ENCODE measurements at places on chromosomes 16 and 17.

GRCh38 chr16:46573008-46573833 is 48.0 kb downstream of the SHCBP1 start:
- DNase-seq = peak; percentile 12

DNA sequence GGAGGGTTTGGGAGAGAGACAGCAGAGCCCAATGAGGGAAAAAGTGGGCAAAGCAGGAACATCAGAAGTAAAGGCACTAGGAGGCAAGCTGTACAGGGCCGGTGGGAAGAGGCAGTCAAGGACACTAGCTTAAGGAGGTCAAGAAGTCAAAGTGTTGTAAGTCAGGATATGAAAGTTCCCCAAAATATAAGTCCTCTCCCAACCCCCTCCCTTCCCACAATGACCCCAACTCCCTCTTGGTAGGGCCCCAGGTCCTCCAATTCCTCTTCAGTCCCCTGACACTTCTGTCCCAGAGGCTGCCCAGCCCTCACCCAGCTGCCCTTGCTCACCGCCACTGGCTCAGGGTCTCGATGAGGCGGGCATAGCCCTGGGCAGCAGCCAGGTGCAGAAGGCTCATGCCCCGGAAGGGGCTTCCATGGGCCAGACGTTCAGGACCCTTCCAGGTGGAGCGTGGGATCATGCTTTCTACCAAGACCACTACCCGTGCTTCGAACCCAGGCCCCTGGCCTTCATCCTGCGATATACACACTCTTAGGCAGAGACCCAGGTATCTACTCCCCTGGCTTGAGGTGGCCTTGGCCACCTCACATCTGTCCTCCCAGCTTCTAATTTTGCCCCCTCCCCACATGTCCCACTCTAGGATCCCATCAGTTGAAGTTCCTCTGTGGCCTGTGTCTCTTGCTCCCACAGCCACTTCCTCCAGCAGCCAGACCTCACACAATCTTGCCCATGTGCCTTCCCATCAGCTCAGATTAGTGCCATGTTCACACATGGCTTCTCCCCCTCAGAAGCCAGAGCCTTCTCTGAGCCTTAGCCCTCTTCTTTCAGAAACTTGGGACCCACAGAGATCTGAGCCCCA is 5.9 kb upstream of the SPAG7 start:
- DNase-seq = no peak

DNA sequence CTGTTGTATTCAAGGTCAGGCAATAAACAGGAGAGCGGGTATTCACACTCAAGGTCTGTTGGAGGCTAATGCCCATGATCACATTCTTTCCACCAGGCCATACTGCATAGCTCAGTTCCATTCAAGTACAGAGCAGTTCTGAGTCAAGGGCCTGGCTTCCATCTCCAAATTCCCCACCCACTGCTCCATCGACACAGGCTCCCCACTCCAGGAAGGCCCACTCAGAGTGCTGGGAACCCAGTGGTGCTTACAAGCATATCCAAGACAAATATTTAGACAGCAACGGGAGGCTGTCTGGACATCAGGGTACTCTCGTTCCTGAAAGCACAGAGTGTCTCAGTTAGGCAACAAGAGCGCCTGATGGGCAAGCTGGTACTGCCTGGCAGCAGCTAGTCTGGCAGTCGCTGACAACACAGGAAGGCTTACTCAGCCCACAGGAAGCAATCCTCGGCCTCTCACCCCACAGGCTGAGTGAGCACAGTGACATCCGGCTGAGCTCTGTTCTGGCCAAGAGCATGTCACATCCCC is 40.9 kb downstream of the RFFL start:
- DNase-seq = peak; percentile 38

GRCh38 chr17:62822080-62822904 is 14.2 kb upstream of the MARCHF10 start:
- no peak for DNase-seq

- no peak for DNase-seq
These were observed 16.1 kb upstream of the RPTOR start for GRCh38 chr17:80528536-80528935.

GRCh38 chr16:56916571-56917403 is 15.2 kb upstream of the HERPUD1 start:
- DNase-seq = no peak

- no peak for DNase-seq
These were observed 40.9 kb downstream of the SRCIN1 start for GRCh38 chr17:38564869-38565268.

- no peak for DNase-seq
These were observed 4.4 kb downstream of the CRLF3 start for GRCh38 chr17:30819971-30820705.

GRCh38 chr17:60933739-60934138 is 256.1 kb downstream of the BCAS3 start:
- DNase-seq = no peak

GRCh38 chr17:63268827-63269226 is 177.3 kb downstream of the CYB561 start:
- DNase-seq = no peak

- DNase-seq = no peak
These were observed 12.5 kb downstream of the C17orf78 start for GRCh38 chr17:37388266-37388665.

GRCh38 chr16:81216706-81217105 is 21.8 kb upstream of the BCO1 start:
- DNase-seq = no peak

GRCh38 chr16:59733321-59733720 is 999.2 kb upstream of the GOT2 start:
- DNase-seq = no peak

DNA sequence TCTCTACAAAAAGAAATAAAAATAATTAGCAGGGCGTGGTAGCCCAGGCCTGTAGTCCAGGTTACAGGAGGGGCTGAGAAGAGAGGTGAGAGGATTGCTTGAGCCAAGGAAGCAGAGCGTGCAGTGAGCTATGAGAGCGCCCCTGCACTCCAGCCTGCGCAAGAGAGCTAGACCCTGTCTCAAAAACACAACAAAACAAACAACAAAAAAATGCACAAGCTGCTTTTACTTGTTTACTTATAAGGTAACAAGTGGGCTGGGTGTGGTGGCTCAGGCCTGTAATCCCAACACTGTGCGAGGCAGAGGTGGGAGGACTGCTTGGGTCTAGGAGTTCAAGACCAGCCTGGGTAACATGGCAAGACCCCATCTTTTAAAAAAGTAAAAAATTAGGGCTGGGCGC is 1.7 kb downstream of the CYTH1 start:
- no peak for DNase-seq

- no peak for DNase-seq
These were observed 5.1 kb downstream of the TSPOAP1 start for GRCh38 chr17:58323366-58324055.

GRCh38 chr16:21704733-21705132 is 41.0 kb downstream of the OTOA start:
- no peak for DNase-seq

GRCh38 chr17:57397402-57397801 is 141.1 kb downstream of the MSI2 start:
- no peak for DNase-seq

- DNase-seq = no peak
These were observed 105.6 kb upstream of the FOXF1 start for GRCh38 chr16:86404678-86405077.

GRCh38 chr16:9258423-9259051 is 167.1 kb downstream of the HAPSTR1 start:
- DNase-seq = no peak

DNA sequence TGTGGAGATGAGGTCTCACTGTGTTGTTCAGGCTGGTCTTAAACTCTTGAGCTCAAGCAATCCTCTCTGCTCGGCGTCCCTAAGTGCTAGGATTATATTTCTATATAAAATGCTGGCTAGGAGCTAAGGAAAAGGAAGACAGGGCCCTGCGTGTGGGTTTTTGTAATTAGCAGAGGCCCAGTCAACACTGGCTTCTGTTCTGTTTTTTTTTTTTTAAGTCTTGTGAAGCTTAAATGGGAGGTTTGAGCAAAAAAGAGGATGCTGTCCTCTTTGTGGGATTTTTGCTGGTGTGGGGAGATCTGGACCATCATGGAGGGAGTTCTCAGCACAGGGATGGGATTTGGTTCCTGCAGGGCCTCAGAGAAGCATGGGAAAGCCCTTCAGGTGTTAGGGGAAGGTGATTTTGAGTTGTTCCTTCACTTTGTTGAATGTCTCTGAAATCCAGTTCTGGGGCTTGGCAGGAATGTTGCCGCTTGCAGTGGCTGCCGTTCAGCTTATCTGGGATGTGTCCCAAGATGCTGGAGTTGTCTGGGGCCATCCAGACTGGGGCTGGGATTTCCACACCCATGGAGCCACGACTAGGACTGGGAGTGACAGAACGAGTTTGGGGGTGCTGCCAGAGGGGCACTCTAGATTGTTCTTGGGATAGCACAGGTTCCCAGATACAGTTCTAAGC is 4.2 kb downstream of the PYCARD start:
- DNase-seq = no peak

DNA sequence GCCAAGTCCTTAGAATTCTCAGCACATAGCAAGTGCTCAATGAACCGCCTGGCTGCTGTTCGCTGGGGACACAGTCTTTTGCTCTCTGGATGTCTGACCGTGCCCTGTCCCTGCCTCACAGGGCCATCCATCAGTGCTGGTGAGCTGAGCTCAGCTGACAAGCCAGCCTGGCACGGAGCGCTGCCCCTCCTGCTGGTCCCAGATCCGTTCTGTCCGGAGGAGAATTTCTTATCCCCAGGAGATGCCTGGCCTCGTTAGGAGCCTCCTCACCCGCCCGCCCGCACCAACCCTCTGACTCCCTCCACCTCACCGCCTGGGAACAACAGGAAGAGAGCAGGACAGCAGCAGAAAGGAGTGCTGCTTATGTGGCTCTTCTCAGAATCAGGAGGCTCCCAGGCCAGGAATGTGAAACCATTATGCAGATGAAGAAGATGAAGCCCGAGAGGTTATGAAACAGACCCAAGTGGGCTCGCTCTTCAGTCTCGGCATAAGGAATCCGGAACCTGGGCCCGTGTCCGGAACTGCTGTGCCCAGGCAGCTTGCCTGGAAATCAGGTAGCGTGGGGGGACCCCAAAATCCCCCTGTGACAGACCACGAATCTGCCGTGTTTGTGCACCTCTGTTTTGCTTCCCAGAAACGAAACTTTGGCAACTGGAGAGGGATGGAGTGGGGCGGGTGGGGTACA is 28.8 kb upstream of the RMI2 start:
- DNase-seq = no peak

DNA sequence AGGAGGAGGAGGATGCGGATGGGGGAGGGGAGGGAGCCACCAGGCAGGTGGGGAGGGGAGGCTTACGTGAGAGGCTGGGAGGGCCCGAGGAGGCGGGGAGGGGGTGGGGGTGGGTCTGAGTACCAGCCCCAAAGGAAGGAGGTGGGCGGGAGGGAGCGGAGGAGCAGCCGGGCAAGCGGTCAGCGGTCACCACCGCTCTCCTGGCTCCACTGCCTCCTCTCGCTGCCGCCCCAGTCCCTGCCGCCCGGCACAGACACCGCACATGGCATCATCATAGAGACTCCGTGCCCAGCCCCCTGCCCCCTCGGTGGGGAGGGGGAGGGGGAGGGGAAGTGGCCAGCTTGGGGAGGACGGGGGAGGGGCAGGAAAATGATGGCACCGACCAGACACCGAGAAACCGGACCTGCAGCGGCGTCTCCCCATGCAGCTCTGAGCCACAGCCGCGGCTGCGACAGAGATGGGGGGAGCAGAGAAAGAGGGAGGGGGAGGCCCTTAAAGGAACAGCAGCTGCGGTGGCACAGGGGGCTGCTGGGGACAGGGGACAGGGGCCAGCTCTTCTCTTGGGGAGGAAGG is at the start of gene TLCD3B:
Gene TLCD3B (minus strand): TSS at position 431 of the 573 bp plus-strand sequence. CDS start 744 bp downstream, outside the sequence.
- no peak for DNase-seq

- no peak for DNase-seq
These were observed 160.0 kb upstream of the TNRC6C start for GRCh38 chr17:77798481-77798880.

DNA sequence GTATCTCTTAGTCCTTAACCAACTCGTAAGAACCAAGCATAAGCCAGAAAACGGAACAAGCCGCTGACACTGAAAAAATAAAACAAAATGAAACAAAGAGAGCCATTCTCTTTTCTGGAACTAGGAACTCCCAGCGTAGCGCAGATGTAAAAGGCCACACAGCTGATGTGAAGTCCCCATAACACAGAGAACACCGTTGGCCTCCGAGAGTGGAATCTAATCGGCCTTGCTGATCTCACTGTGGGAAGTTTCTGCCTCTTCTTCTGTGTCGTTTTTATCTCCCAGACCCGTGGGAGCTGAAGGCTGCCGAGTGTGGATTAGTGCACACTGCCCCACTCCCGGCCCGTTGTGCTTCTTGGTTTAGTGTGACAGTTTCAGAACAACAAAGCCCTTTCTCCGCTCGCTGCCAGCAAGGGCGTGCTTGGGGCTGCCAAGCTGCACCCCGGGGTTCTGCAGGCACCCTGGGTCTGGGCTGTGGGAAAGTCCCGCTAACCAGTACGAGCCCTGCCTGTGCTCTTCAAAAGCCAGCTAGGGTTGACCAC is 21.7 kb downstream of the TTYH2 start:
- DNase-seq = no peak

DNA sequence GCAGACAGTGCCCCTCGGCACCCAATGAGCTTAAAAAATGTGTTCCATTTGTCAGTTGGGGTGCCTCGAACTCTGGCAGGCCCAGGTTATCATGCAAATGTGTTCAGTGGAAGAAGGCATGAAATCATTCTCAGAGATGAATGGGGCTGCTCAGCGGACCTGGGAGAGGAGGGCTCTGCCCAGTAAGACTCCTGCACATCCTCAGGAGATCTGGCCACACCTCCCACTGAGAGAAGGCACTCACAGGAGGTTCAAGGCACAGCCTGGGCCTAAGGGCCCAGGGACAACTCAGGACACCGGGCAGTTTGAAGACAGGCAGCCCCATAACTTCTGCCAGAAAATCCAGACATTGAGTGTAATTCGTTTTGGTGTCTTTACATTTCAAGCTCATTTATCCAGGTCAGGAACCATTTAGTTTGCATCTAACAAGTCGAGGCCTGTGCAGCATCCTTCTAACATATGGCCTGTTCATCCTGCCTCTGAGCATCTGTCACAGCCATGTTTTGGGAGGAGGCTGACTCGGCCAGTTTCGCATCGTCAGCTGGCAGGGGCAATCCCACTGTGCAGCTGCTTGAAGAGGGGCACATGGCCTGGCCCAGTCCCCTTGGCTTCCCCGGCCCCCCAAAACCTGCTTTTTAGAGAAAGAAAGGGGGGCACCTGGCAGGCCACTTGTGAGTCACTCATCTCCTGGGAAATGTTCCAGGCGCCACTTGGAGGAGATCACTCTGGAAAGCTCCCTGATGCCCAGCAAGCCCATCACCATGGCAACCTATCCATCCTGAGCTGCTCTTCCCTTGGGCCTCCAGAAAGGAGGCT is 31.2 kb upstream of the BCAR1 start:
- no peak for DNase-seq

DNA sequence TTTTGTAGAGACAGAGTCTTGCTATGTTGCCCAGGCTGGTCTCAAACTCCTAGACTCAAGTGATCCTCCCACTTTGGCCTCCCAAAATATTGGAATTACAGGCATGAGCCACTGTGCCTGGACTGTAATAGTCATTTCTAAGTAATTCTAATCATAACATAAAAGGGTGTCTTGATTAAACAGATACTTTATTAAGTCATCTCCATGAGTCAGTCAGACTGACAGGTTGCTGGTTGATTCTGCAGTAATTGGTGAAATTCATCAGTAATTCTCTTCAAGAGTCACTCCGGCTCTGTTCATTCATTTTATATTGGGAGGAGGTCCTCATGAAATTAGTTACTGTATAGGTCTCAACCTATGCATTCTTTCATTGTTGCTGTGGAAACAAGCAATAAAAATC is 85.6 kb downstream of the SPECC1 start:
- no peak for DNase-seq

All from GM04504 (cell line).